ENCODE measurements at places on chromosomes 12 and 14. TPM values are rescaled to one million over a fixed set of nuclear protein-coding genes. Genes with fewer than 3 reads are reported as not detected.

DNA sequence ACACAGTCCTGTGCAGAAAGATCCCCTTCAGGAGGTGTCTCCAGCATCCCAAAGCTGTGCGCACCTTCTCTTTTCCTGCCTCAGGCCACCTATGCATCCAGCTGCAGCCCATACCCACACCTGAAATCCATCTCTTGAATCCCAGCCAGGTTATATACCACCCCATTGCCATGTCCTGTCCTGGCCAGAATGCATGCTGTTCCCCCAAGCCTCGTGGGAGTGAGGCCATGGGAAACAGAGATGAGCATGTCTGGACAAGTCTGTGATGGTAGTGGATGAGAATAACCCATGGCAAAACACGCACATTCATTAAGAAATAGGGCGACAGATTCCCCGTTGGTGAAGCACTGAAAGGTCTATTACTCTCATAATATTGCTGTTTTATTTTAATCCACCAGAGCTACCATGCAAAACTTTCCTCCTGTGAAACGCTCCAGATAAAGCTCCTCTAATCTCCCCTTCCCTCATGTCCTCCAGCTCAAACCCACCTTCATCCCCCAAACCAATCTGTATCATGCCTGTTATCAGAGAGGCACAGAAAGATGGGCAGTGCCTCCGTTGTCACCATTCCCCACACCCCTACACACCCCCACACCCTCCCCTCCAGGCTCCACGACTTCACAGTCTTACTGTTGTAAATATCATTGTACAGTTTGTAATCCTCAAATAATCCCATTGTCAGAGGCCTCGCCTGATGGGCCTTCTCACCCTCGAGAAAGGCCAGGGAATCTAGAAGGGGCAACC is 97.5 kb upstream of the FKBP4 start:
- peaks cover 8% of the 10 kb centered on the region for H3K27me3 ChIP-seq
- H3K4me1 ChIP-seq, result no peaks in the 10 kb centered on the region
- no peak overlapping the region for H3K4me3 ChIP-seq

DNA sequence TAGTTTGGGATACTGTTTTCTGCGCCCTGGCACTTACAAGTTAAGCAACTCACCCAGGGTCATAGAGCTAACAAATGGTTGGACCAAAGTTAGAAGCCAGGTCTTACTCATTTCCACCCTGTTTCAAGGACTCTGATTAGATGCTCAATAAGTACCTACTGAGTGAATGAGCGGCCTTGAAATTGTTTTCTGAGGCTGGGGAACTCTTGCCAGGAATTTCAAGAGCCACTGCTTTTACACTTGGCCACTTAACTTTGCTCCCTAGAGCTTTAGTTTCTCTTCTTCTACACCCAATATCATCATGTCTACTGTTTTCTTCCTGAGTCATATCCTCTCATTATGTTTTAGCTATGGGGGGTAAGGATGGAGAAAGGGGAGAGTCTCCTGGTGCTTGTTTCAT is 431.6 kb downstream of the ZFP36L1 start:
- peaks cover 54% of the 10 kb centered on the region for H3K4me1 ChIP-seq
- H3K4me3 ChIP-seq, result no peak overlapping the region
- no peaks in the 10 kb centered on the region for H3K36me3 ChIP-seq
- peak overlapping the region; percentile 37 for H3K27ac ChIP-seq
- no peak for DNase-seq

- H3K4me1 ChIP-seq, result no peaks in the 10 kb centered on the region
- no peak overlapping the region for H3K27ac ChIP-seq
- no peaks in the 10 kb centered on the region for H3K36me3 ChIP-seq
- DNase-seq, result no peak
- peaks cover 7% of the 10 kb centered on the region for H3K27me3 ChIP-seq
- H3K4me3 ChIP-seq, result no peak overlapping the region
Measured at GRCh38 chr12:39287817-39288216, 155.1 kb downstream of the KIF21A start.

DNA sequence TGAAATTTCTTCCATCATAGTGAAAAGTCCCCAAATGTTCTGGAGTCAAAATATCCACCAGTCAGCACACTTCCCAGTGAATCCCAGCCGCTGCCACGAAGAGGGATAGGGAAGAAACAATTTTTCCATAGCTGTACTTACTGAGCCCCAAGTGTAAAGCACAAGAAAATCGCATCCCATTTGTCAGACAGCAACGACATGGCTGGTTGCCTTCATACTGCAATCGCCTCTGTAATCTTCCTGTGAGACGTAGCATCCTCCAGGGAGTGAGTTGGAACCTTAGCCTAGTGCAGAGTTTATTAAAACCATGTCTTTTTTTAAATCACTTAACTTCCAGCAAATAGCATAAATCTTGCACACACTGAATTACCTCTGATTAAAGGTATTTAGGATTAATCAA is 56.8 kb downstream of the GNG2 start:
- H3K27me3 ChIP-seq, result no peaks in the 10 kb centered on the region
- H3K4me1 ChIP-seq, result peaks cover 3% of the 10 kb centered on the region

ERBB3 gene
- 0.52 TPM for total RNA-seq

DNA sequence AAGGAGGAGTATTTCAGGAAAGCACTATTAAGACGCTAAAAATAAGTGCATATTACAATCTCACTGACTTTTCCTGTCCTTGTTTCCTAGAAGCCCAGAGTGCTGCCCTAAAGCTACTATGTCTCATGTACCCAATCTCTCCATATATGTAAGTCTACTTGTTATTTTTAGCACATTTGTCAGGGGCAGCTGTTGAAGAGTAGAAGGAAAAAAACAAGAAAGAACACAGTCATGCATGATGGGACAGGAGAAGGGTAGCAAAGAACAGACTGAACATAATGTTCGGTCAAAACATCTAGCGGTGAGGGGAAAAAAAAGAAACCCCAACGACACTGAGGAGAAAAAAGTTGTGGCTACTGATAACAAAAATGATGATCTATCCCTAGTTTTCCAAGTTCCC is 14.3 kb downstream of the YBX3 start:
- no peak for DNase-seq
- H3K4me3 ChIP-seq, result no peak overlapping the region
- peaks cover 57% of the 10 kb centered on the region for H3K36me3 ChIP-seq
- no peaks in the 10 kb centered on the region for H3K27me3 ChIP-seq
- H3K4me1 ChIP-seq, result peaks cover 20% of the 10 kb centered on the region

STAC3 gene
- 1.1 TPM for total RNA-seq

DNA sequence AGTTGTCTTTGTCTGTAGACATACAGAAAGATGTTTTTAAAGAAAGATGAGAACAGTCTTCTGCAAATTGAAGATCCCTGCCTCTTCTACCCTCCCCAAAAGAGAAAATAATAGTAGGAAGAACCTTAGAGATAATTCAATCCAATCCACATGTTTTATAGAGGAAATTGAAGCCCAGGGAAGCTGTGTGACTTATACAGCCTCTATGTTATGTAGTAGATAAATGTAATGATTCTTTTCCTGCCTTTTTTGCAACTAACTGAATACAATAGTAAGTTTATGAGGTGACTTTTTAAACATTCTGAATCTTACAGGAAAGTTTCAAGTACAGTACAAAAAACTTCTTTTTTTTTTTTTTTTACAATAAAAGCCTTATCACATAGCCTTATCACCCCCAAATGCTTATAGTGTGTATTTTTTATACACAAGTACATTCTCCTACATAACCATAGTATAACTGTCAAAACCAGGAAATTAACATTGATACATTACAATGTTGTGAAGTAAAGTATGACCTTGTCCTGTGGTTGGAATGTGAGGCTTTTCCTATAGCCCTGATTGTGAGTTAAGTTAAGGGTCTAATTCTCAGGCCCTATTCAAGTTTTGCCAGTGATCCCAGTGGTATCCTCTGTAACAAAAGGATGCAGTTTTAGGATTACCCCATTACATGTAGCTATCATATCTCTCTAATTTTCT is 94.4 kb downstream of the FIGNL2 start:
- peaks cover 5% of the 10 kb centered on the region for H3K36me3 ChIP-seq
- H3K27me3 ChIP-seq, result no peaks in the 10 kb centered on the region
- no peak overlapping the region for H3K27ac ChIP-seq
- peaks cover 2% of the 10 kb centered on the region for H3K4me1 ChIP-seq
- H3K4me3 ChIP-seq, result no peak overlapping the region
- DNase-seq, result no peak

DNA sequence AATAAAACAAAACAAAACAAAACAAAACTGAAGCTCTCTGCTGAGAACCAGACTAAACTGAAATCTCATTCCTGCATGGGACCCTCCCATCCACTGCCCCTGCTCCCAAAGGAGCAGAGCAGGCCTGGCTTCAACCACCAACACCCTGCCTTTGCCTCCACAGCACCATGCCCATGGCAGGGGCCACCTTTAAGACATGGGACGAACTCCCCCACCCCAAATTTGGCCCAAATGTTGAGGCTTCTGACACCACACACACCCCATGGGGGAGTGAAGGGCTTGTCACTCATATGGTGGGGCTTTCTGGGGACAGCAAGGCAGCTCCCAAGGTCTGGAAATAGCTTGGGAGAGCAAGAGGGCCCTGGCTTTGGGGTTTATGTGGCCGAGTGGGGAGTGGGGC is 177.2 kb downstream of the KIF26A start:
- DNase-seq, result no peak
- H3K36me3 ChIP-seq, result peaks cover 3% of the 10 kb centered on the region
- no peak overlapping the region for H3K27ac ChIP-seq

DNA sequence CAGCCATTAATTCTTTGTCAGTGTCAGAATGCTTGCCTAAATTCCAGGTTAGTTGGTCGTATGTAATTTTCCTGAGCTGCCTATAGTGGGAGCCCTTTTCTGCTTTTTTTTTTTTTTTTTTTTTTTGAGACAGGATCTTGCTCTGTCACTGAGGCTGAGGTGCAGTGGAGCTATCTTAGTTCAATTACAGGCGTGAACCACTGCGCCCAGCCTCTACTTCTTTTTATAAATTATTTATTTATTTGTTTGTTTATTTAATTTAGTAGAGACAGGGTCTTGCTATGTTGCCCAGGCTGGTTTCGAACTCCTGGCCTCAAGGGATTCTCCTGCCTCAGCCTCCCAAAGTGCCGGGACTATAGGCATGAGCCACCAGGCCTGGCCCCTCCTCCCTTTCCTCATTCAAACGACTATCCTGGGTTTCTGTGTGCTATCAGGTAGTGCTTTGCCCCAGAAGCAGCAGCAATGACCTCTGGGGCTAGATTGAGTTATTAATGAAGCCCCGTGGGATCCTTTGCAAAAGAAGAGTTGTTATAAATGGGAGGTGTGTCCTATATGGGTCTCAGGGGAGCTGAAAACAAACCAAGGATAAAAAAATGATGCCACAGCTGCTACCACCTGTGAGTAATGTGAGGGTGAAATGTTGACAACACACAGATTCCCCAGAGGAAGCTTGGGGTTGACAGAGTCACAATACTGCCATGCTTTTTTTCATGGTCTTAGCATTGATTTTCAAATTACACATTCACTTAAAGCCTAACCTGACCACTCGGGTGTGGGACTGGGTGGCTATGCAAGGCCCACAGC is 34.6 kb upstream of the NFKBIA start:
- H3K4me3 ChIP-seq, result no peak overlapping the region
- no peaks in the 10 kb centered on the region for H3K4me1 ChIP-seq
- no peak overlapping the region for H3K27ac ChIP-seq
- peaks cover 4% of the 10 kb centered on the region for H3K36me3 ChIP-seq

DNA sequence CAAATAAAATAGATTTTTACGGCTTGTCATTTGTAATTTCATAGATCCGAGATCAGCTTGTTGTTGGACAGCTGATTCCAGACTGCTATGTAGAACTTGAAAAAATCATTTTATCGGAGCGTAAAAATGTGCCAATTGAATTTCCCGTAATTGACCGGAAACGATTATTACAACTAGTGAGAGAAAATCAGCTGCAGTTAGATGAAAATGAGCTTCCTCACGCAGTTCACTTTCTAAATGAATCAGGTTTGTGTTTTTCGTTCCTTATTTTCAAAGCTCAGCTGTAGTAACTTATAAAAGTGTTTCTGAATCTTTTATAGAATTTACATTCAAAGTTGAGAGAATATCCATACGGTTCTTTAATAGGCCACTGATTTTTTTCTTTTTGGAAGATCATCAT is 89.1 kb downstream of the LRRK2 start:
- H3K27ac ChIP-seq, result no peak overlapping the region
- H3K4me1 ChIP-seq, result no peaks in the 10 kb centered on the region
- peaks cover 4% of the 10 kb centered on the region for H3K27me3 ChIP-seq
- H3K36me3 ChIP-seq, result no peaks in the 10 kb centered on the region

DNA sequence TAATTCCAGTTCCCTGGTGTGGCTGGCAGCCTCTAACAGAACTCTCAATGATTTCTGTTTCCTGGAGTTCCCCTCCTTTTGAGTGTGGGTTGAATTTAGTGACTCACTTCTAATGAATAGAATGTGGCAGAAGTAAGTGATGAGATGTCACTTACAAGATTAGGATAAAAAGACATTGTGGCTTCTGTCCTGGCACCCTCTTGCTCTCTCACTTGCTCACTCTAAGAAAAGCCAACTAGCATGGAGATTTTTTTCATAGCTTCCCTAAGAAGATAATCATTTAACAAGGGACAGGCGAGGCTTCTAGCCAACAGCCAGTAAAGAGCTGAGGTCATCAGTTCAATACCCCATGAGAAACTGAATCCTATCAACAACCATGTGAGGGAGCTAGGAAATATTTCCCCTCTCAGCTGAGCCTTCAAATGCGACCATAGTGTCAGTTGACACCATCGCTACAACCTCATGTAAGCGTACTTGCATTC is 156.7 kb downstream of the TMTC3 start:
- H3K4me1 ChIP-seq, result peaks cover 31% of the 10 kb centered on the region
- no peak overlapping the region for H3K4me3 ChIP-seq
- DNase-seq, result no peak
- H3K36me3 ChIP-seq, result peaks cover 6% of the 10 kb centered on the region
- peak overlapping the region; percentile 87 for H3K27ac ChIP-seq

- peaks cover 7% of the 10 kb centered on the region for H3K36me3 ChIP-seq
- H3K27ac ChIP-seq, result no peak overlapping the region
- no peak for DNase-seq
- H3K27me3 ChIP-seq, result no peaks in the 10 kb centered on the region
- peaks cover 40% of the 10 kb centered on the region for H3K4me1 ChIP-seq
Measured at GRCh38 chr12:118183711-118184110, 47.8 kb downstream of the PEBP1 start.

DNA sequence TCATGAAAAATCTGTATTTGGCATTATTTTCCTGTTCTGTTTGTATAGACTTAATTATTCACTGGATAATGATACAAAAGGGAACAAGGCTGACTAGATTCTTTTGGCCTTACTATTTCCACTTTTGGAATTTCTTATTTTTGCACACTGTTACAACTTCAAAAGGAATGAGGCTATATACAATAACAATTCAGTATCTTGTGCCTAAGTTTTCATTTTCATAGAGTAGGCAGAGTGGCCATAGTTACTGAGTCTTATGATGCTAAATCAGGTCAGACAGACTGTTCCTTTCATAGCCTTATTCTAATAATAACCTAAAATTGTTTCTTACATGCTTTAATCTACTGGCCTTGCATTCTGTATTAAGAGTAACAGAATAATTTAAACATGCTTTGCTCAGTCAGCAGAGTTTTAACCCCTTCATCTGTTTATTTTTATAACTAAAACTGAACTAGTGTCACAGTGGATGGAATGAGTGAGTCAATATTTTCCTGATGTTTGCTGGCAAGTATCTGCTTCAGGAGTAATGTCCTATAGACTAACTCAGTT is 10.5 kb downstream of the TTC8 start:
- peaks cover 63% of the 10 kb centered on the region for H3K4me1 ChIP-seq
- no peak overlapping the region for H3K4me3 ChIP-seq
- peaks cover 1% of the 10 kb centered on the region for H3K36me3 ChIP-seq
- H3K27ac ChIP-seq, result peak overlapping the region; percentile 81
